ENCODE measurements at places on chromosomes 1 and 21.

GRCh38 chr1:155645648-155646047, 35.6 kb downstream of the MSTO1 start:
- DNase-seq: no peak

GRCh38 chr1:218366322-218367052, 21.4 kb downstream of the TGFB2 start:
- DNase-seq: no peak

DNA sequence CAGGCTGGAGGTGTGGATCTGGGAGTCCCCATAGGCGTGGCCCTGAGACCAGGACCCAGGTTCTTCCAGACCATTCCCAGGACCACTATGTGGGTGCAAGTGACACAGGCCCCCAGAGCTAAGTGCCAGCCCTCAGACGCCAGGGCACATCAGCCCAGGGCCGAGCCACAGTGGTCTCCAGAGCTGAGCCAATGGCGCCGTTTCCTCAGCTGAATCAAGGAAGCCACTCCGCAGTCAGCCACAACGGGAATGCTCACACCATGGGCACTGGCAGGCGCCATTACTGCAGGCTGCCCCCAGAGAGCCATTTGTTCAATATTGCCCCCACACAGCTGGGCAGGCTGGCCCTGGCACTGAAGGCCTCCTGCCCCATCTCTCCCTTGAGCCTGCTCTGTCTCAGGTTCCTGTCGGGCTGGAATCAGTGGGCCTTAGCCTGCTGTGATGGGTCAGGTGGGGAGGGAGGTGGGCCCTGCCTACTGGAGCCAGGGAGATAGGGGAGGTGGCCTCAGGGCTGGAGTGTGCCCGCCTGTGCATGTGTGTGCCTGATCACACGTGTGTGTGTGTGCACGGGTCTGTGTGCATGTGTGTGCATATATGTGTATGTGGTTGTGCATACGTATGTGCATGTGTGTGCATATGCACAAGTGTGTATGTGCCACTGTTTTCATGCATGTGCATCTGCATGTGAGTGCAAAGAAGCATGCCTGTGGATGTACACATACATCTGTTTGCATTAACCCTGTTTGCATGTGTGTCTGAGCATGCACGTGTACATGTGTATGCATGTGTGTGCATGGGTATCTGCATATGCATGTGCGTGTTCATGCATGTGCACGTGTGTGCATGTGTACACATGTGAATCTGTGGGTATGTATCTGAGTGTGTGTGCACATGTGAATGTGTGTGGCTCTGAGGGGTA, 6.1 kb downstream of the GJC2 start:
- DNase-seq: no peak

DNA sequence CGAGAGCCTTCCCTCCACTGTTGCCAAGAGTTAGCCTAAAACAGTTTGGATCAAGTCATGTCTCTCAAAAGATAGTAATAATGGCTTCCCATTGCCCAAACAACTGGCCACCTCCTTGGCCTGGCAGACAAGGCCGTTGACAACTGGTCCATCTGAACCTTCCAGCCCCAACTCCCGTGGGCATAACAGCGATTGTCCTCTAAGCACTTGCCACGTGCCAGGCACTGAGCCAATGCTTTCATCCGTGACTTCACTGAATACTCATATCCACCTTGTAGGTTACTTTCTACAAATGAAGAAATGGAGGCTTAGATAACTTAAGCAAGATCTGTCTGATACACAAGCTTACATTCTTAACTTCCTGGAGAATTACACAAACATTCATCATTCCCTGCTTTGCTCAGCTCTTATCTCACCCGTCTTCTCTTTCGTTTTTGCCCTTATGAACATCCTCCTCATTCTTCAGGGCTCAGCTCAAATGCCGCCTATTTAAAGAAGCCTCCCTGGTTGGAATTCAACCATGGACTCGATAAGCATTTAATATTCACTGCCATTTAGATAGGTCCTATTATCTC, 106.4 kb downstream of the KCND3 start:
- no peak for DNase-seq

DNA sequence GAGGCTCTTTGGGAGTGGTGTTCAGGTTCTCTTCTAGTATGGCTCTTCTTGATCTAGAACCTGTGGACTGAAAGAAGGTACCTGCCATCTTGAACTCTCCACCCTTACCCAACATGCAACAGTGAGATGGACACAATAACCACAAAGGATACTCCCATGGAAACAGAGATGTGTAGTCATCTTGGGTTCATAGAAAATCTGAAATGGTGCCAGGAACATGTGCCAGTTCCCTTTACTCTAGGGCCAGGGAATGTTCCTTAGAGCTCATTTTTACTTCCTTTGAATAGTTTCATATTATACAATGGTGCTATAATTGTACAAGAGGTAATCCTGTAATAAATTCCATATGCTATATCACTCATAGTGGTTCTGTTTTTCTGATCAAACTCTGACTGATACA, 13.2 kb upstream of the SCYL3 start:
- DNase-seq: no peak

DNA sequence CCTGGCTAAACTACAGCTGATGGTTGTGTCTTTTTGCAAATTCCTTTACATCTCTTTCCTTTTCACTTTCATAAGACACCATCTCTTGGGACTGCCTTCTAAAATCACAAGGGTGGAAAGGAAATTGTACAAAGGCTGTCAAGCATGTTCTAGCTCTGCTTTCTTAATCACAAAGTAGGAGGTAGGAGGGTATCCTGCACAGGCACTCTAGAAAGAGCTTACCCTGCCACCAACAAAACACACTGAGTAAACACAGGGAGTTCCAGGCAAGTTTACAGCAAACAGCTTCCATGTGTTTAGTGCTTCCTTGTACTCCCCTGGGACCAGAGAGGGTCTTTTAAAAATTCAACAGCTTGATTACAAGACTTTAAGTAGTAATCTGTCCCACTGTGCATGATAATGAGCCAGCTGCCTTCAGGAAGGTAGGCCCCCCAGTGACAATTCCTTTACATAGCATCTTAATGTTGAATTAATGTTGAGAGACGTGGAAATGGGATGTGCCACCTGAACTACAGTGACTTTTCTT, 2.4 kb downstream of the PLPP3 start:
- DNase-seq: no peak

DNA sequence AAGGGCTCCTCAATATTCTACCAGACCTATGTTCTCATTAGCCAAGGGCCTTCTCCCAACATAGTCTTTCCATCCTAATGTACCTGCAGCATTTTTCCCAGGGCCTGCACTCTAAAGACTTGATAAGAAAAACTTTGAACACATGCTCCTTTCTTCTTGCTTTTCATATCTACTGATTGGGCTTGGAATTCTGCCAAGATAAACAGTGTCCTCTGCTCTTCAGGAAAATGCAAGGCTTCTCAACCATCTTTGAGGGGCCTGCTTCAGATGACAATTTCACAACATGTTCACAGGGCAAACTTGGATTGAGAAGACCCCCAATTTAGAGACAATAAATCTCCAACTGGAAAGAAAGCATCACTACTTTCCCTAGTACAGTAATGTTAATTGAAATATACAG, 25.8 kb upstream of the PPT1 start:
- DNase-seq: no peak

Data from CD4-positive, alpha-beta T cell (primary cell).